WTC11 (cell line): ENCODE measurements at places on chromosomes 4 and X.

- no peak for DNase-seq
These were observed 1.0 kb downstream of the SNX12 start for GRCh38 chrX:71067089-71067488.

- DNase-seq = no peak
These were observed 723.6 kb downstream of the TRAM1L1 start for GRCh38 chr4:116361790-116362189.

GRCh38 chrX:151596282-151596681, 32.8 kb downstream of the PASD1 start:
- DNase-seq = no peak

- no peak for DNase-seq
These were observed 126.9 kb upstream of the NRK start for GRCh38 chrX:105695451-105695850.

DNA sequence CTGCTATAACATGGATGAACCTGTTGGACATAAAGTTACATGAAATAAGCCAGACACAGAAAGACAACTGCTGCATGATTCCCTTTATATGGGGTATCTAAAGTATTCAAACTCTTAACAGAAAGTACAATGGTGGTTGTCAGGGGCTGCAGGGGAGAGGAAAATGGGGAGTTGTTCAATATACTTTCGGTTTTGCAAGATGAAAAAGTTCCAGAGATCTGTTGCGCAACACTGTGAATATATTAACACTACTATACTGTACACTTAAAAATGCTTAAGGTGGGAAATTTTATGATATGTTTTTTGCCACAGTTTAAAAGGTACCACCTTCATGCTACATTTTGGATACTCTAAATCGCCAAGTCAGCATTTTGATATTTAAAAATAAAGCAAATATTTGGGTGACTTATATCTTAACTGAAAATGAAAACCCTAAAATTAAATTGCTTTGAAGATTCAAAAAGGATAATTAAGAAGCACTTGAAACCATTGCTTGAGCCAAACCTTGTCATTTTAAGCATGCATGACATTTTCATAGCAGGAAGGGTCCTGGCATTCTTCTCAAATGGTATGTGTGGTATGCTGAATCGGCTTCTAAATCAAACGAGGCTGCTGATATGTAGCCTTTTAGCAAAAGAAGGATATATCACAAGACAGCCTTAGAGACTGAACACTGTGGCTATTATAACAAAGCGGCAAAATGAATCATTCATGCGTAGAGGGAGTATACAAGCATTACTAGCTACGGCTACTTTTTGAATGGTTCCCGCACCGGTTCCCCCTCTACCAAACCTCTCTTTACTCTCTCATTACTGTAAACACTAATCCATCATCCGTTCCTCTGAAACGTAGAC, 607.1 kb upstream of the DIPK2B start:
- no peak for DNase-seq

- no peak for DNase-seq
These were observed 884 bp downstream of the IDH3G start for GRCh38 chrX:153793291-153793690.

DNA sequence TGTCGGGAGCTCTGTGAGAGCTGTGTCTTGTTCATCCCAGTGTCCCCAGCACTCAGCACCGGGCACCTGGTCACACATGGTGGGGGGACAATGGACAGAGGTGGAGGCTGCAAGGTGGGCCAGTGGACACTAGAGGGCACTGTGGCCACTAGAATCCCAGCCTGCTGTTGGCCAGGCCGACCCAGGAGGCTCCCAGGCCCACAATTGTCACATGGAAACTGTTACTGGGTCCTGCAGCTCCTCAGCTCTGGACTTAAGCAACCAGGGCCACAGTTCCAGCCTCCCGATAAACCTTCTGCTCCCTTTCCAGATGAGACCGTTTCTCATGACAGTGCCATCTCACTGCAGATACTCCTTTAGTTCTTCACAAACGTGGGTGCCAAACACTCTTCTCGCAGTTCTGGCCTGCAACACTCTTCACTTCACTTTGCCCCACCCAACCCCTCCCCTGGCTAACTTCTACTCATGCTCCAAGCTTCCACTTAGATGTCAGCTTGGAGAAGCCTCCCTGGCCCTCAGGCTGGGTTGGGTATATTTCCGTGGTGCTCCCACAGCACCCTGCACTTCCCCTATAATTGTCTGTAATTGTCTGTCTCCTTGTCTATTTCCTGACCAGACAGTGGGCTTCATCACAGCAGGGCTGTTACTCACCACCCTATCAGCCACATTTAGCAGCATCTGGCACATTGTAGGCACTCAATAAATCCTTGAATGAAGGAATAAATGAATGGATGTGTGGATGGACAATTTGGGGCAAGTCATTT, 3.5 kb upstream of the IQSEC2 start:
- peak; percentile 69 for DNase-seq

DNA sequence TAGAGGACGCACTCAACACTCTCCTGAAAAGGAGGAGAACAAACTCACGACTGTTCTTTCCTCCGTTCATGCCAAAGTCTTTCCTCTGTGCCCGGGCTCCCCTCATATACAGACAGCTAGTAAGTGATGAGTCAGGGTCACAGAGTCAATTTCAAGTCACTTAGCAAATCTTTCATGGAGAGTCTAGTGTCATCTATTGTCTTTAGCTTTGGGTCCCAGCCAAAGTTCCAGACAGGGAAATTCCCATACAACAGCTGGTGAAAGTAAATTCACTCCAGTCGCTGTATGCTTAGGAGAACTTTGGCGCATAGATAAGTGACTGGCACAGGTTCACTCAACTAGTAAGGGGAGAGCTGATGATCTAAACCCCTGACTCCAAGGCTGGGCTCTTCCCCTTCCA, 226.5 kb downstream of the MID1 start:
- DNase-seq = no peak

- no peak for DNase-seq
These were observed 1457.2 kb upstream of the PCDH7 start for GRCh38 chr4:29262986-29263385.

DNA sequence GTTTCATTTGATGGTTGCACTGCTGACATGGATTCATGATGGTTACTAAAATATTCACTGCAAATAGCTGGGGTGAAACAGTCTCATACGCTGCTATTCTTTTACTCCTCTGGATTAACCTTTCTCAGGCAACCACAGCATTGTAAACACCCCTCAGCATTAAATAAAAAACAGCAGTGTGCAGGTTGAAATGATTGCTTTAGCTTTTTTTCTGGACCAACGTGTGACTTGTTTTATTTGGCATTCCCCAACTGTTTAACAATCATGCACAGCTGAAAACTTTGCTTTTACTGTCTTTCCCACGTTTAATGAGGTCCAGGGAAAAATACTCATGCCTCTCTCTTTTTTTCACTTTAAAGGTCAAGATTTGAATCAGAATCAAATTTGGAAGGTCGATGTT, 490.8 kb downstream of the RAPGEF2 start:
- no peak for DNase-seq

GRCh38 chr4:152408514-152409327, 127.2 kb downstream of the FBXW7 start:
- DNase-seq = no peak

DNA sequence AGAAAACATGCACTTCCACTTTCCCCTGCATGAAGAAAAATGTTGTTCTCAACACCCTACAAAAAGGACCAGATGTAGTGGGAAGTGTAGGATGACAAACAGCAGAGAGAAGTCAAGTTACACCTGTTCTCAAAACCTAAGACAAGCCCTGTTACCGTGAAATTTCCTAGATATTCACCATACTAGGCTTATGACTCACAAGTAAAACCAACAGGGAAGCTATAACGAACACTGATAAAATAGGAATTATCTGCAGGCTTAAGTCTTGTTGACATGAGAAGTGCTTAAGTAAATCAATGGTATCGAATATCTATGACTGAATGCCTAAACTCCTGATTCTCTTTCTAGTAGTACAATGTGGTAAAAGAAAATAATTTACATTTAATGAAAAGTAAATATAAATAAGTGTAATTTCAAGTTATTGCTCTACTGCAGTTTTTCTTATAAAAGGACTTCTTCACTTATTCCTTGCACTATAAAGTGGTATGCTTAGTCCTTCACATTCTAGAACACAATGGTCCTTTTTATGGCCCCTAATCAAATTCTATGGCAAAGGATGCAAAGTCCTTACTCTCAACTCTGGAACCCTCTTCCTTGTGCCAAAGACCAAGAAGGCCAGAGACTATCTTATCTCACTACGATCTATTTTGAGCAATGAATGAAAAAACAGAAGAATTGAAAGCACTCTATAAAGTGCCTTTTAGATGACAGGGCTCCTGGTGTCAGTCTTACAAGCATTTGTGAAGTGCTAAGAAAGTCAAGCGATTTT, 19.6 kb downstream of the AP1S2 start:
- DNase-seq = no peak

DNA sequence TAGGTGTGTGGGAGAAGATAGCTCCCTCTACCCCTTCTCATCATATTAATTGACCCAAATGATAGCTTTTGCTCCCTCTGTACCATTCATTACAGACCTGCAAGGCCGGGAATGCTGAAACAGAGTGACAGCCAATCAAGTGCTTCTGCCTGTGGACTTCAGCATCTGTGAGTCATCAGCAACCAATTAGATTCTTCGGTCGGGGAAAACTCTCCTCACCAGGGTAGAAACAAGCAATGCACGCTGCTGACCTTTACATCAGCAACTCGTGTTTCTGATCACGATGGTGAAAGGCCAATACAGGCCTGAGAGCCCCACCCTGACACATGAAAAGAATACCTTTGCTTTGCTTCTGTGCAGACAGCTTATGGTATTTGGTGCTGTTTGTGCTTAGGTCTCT, 347.2 kb upstream of the DDX53 start:
- peak; percentile 18 for DNase-seq

- DNase-seq = no peak
These were observed 30.5 kb downstream of the RHOH start for GRCh38 chr4:40227284-40227683.

DNA sequence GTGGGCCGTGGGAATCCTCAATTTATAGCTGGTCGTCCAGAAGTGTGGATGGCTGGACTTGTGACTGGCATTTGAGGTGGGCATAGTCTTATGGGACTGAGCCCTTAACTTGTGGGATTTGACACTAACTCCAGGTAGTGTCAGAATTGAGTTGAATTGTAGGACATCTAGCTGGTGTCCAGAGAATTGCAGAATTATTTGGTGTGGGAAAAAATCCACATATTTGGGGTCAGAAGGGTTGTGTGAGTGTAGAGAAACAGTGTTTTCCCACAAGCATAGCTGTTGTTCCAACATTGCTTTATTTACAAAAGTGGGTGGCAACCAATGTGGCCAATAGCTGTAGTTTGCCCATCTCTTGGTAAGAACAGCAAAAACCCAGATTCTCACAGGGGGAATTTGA, 91.3 kb downstream of the MOSPD2 start:
- no peak for DNase-seq

- peak; percentile 78 for DNase-seq
These were observed 13.3 kb upstream of the IL3RA start for GRCh38 chrX:1323315-1323714.

- no peak for DNase-seq
These were observed 565 bp downstream of the MOB1B start for GRCh38 chr4:70902577-70903290.

GRCh38 chr4:71235311-71236201, 103.3 kb upstream of the SLC4A4 start:
- DNase-seq = no peak

GRCh38 chr4:153481478-153481877, 15.3 kb downstream of the TMEM131L start:
- no peak for DNase-seq

GRCh38 chr4:3292571-3293400, at the start of gene RGS12:
RGS12 (plus strand) TSS chr4:3293021; CDS start chr4:3316171, 23,150 bp downstream.
- DNase-seq = peak; percentile 96

- no peak for DNase-seq
These were observed 41.6 kb upstream of the ACSL4 start for GRCh38 chrX:109774706-109775105.

- no peak for DNase-seq
These were observed 38.1 kb upstream of the STIM2 start for GRCh38 chr4:26822546-26822945.

- no peak for DNase-seq
These were observed 47.3 kb downstream of the TSPAN5 start for GRCh38 chr4:98610926-98611676.

DNA sequence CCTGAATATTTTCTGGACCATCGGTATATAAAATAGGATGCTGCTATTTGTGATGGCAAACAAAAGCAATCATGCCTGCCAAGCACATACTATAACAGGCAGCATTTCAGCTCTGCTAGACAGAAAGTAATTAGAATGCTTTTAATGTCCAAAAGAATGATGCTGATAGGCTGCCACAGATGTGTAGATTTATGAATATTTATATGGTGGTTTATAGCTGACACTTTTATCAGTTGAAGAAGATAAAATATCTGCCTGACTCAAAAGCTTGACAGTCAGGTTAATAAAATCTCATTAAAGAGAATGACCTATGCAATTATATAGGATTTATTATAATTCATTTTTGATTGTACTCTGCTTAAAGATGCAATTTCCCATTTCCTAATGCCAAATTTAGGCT, 4.0 kb downstream of the BEND4 start:
- DNase-seq = no peak

DNA sequence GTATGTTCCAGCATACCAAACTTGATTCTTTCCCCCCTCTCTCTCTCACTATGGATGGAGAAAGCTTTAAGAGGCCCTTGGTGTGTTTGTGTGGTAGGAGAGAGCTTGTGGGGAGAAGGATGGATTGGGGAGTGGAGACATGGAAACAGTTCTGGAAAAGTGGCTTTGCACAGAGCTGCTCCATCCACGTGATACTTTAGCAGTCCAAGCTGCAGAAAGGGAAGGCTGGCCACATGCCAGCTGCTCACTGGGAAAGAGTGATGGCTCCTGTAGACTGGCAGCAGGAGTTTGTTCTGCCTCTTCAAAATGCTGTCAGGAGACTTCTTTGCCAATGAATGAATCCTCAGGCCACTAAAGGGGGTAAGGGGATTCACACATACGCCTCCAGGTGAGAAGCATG, 21.7 kb upstream of the SEC24B start:
- DNase-seq = no peak

DNA sequence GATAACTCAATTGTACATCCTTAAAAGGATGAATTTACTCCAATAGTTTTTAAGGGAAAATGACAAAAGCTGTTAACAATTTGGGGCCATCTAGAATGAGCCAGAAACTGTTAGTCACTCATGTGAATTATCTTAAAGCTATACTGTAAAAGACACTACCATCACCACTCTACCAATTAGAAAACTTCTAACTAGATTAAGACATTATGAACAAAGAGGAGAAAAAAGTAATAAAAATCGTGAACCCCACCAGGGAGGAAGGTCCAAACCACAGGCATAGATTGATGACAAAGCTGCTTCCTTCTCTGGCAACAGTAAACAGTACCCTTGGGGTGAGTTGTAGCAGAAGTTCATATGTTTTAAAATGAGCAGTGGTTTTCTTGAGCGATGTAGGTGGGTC, 106.1 kb downstream of the PDGFC start:
- no peak for DNase-seq
